ENCODE measurements at places on chromosomes 16 and 17. TPM values are rescaled to one million over a fixed set of nuclear protein-coding genes. Genes with fewer than 3 reads are reported as not detected.

ST6GALNAC1 gene
- 4.9 TPM for total RNA-seq

CLEC19A gene
- total RNA-seq, result not detected

C16orf89 gene
- 2.1 TPM for total RNA-seq

ARHGAP23 gene
- 58.6 TPM for total RNA-seq

TPSD1 gene
- 5.3 TPM for total RNA-seq

- DNase-seq, result no peak
- H3K36me3 ChIP-seq, result peaks cover 3% of the 10 kb centered on the region
- peak within 1 kb of the TSS; percentile 98 for H3K27ac ChIP-seq
- no peaks in the 10 kb centered on the region for H3K27me3 ChIP-seq
- H3K4me3 ChIP-seq, result peak within 1 kb of the TSS; percentile 86
Measured at GRCh38 chr16:86510465-86511261, at the start of gene FOXF1. Gene FOXF1 (plus strand): TSS chr16:86510527. CDS start chr16:86510570, 43 bp downstream.

GRCh38 chr17:54435966-54436365, 464.7 kb upstream of the TOM1L1 start:
- no peaks in the 10 kb centered on the region for H3K36me3 ChIP-seq
- H3K27me3 ChIP-seq, result no peaks in the 10 kb centered on the region
- H3K4me1 ChIP-seq, result no peaks in the 10 kb centered on the region
- H3K27ac ChIP-seq, result no peak overlapping the region
- no peak for DNase-seq

DNA sequence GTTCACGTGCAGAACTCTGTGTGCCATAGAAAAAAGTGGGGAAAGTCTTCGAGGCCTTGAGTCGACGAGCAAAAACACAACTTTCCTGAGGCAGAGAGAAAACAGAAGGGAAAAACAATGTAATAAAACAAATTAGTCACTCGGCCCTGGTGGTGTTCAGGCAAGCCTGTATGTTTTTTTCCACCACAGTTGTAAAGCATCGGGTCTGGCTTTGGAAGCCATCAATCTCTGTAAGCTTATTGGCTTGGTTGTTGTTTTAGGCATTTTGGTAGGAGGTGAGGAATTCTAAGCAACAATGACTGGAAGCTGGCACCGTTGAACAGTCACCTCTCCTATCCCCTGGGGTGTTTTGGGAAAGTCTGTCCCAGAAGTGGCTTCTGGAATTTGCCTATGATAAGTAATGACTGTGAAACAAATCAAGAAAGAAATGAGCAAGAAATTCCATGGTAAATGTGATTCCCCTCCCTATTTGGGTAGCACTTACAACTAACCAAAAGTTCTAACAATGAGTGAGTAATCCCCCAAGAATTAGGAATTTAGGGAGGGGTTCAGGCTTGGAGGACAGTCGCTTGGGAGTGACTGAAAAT, 2.8 kb downstream of the CDH13 start:
- DNase-seq, result no peak
- H3K27me3 ChIP-seq, result peaks cover 19% of the 10 kb centered on the region
- H3K27ac ChIP-seq, result peak overlapping the region; percentile 29
- no peak overlapping the region for H3K4me3 ChIP-seq
- H3K4me1 ChIP-seq, result peaks cover 30% of the 10 kb centered on the region

DNA sequence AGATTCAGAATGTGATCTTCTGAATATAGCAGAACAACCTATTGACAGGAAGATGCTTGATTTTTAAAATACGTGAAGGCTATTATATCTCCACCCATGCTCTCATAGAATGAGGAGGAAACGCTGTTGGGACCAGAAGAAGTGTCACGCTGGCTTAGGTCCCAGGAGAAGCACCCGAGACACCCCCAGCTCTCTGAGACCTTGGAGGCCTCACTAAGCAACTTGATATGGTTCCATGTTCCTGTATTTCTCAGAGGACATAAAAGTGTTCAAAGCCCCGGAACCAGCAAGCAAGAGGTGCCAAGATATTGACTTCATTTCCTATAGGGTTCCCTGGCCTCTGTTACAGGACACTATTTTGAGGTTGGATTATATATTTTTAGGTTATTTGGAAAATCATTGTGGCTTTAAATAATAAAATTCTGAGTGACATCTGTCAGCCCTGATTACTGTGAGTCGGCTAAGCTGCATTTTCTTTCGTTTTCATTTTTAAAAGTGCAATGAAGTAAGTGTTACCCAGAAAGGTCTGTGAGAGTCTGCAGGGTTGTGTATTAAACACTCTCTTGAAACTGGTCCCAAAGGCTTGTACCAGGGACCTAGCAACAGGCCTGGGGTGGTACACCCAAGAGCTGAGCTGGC, 400.0 kb downstream of the SOX9 start:
- H3K4me1 ChIP-seq, result no peaks in the 10 kb centered on the region
- H3K27ac ChIP-seq, result no peak overlapping the region
- DNase-seq, result no peak
- H3K27me3 ChIP-seq, result peaks cover 26% of the 10 kb centered on the region
- no peaks in the 10 kb centered on the region for H3K36me3 ChIP-seq

- H3K4me1 ChIP-seq, result peaks cover 7% of the 10 kb centered on the region
- H3K4me3 ChIP-seq, result no peak overlapping the region
- peaks cover 87% of the 10 kb centered on the region for H3K36me3 ChIP-seq
- DNase-seq, result no peak
- no peaks in the 10 kb centered on the region for H3K27me3 ChIP-seq
- peak overlapping the region; percentile 22 for H3K27ac ChIP-seq
Measured at GRCh38 chr17:4980644-4981216, 6.7 kb downstream of the CAMTA2 start.

DNA sequence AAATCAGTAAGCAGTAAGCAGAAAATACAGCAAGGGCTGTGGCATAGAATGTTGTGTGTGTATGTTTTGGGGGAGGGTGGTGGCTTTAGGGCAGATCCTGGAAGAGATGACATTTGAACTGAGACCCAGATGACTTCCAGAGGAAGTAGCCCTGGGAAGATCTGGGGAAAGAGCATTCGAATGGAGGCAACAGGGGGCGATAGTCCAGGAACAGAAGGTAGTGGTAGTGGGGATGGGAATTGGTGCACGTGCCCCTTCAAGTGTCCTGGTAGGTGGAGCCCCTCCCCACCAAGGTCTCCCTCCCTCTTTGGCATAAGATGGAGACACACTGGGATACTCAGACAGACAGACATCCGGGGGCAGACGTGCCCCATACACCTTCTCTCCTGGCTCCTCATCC, 14.1 kb downstream of the ARHGEF15 start:
- no peak overlapping the region for H3K4me3 ChIP-seq
- H3K4me1 ChIP-seq, result peaks cover 23% of the 10 kb centered on the region
- no peak for DNase-seq
- peaks cover 13% of the 10 kb centered on the region for H3K27me3 ChIP-seq

DNA sequence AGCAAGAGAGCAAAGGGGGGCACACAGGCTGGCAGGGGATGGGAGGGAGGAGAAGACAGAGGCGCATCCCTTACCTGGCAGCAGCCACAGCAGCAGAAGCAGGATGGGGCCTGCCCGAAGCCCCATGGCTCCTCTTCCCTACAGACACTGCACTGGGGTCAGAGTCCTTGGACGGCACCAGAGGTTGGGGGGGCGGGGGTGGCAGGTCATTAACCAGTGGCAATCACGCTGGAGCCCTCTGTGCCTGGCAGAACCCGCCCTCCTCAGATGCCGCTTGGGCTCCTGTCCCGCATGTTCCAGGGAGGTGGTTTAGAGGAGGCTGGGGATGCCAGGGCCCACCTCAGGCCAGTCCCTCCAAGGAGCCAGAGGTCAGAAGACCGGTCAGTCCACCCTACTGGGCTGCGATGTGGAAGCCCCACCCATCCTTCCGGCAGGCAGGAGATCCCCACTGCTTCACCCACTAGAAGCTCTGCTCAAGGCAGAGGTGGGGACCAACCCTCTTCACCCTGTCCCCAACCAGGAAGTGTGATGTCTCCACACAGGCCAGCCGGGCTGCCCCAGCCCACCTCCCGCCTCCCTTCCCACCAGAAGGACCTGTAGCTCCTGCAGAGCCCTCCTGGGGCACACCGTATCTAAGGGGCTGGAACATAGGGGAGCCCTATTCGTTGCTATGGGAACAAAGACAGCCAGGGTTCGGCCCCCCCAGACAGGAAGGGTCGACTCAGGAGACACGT, 11.7 kb downstream of the ZG16B start:
- H3K27me3 ChIP-seq, result peaks cover 63% of the 10 kb centered on the region
- no peak overlapping the region for H3K4me3 ChIP-seq
- no peak for DNase-seq
- no peak overlapping the region for H3K27ac ChIP-seq
- H3K4me1 ChIP-seq, result peaks cover 13% of the 10 kb centered on the region

DNA sequence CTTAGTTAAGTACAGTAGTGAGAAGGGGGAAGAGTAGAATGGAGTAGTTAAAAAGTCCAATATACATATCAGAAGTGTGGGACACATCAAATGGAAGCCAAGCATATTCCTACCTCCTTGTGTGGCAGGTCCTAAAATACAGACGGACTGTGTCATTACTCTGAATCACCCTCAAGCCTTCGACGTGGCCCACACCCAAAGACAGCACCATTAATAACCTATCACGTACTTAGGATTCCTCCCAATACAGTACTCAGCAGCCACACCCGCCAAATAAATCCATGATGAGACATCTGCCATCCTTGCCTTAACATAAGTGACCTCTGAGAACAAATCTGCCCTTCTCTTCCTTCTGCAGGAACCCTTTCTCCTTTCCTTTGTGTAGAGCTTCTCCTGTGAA, 38.9 kb downstream of the UBE2G1 start:
- DNase-seq, result no peak
- peaks cover 65% of the 10 kb centered on the region for H3K4me1 ChIP-seq
- H3K27ac ChIP-seq, result no peak overlapping the region
- no peaks in the 10 kb centered on the region for H3K36me3 ChIP-seq

DNA sequence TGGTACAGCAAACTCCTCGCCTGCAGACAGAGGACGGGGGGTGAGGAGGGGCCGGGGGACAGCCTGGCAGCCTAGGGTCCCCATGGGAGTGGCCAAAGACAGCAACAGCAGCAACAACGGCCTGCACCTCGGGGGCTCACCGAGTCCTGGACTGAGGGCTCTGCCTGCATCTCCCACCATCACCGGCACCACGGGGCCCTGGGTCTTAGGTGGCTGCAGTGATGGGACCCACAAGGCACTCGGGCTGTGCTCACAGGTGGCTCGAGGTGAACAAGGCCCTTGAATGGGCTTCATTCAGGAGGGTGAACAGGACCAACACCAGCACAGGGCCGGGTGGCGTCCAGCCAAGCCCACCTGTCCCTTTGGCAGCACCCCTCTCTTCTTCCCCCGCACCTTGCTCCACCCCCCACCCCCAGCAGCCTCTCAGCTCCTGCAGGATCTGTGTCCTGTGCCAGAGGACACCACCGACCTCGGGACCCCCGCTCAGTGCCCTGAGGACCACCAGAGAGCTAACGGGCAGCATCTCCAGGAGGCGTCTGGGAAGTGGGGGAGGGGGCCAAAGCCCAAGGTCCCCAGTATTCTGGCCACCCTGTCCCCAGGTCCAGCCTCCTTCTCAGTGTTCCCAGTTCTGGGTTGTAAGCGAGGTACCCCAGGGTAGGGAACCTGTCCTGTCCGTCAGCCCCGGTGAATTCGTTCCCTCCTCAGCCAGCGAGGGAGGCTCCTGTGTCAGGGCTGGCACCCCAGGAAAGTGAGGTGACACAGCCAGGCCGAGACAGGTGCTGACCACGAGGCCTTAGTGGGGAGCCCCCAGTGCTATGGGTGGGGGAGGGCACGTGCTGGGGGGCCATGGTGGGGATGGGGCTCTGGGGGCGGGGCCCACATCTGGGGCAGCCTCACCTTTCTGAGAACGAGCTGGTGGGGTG, 94.3 kb downstream of the TBC1D16 start:
- no peaks in the 10 kb centered on the region for H3K27me3 ChIP-seq
- DNase-seq, result no peak

GRCh38 chr17:38602956-38603785, 2.6 kb downstream of the SRCIN1 start:
- no peaks in the 10 kb centered on the region for H3K27me3 ChIP-seq
- no peak for DNase-seq
- H3K36me3 ChIP-seq, result no peaks in the 10 kb centered on the region
- H3K4me1 ChIP-seq, result peaks cover 41% of the 10 kb centered on the region
- H3K27ac ChIP-seq, result no peak overlapping the region

DNA sequence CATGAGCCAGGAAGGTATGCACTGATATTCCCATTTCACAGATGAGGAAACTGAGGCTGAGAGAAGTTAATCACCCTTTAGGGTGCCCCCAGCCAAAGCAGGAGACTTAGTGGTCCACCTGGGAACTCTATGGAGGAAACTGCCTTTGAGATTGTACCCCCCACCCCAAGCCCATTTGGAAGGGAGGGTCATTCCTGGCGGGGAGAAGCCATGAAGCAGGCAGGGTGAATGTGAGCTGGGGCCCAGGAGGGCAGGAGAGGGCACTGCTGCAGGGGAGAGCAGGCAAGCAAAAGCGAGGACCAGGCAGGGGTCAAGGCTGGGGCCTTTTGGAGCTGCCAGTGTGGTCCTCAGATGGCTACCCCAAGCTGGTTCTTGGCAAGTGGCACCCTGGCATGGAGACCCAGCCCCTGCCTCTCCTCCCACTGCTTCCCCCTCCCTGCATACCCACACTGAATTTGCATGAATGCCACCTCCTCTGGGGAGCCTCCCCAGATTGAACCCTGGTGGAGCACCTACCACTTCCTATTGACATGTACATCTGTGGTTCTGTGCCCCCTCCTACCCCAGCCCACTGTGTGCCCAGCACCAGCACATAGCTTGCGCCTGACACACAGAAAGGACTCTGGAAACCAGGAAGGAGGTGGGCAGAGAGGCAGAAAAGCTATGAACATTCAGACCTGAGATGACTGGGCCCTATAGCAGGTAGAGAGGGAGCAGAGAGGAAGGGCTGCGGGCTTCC, 965 bp upstream of the TMC6 start:
- H3K27ac ChIP-seq, result peak overlapping the region; percentile 86
- no peak for DNase-seq
- H3K27me3 ChIP-seq, result peaks cover 11% of the 10 kb centered on the region
- no peaks in the 10 kb centered on the region for H3K36me3 ChIP-seq

DNA sequence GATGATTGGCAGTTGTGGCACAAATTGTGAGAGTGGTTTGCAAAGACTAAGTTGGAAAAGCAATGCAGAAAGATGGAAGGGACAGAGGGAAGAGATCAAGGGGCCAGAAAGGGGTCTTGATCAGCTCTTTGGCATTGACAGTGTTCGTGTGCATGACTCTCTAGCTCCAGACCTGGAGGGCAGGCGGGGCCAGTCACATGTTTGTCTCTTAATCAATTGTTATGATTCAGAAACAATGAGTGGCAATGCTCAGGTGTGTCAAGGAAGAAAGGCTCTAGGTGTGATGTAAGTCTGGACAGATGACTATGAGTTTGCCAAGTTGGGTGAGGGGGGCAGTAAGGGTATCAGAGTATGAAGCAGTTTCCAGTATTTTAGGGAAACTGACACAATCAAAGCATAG, 32.1 kb downstream of the WSB1 start:
- no peak overlapping the region for H3K27ac ChIP-seq
- H3K4me3 ChIP-seq, result no peak overlapping the region
- no peaks in the 10 kb centered on the region for H3K36me3 ChIP-seq

- H3K27ac ChIP-seq, result no peak overlapping the region
- no peak for DNase-seq
- no peaks in the 10 kb centered on the region for H3K4me1 ChIP-seq
- no peak overlapping the region for H3K4me3 ChIP-seq
- no peaks in the 10 kb centered on the region for H3K36me3 ChIP-seq
Measured at GRCh38 chr17:79852748-79853147, 13.5 kb upstream of the CBX4 start.

GRCh38 chr17:77570565-77570898, 388.0 kb upstream of the TNRC6C start:
- peaks cover 12% of the 10 kb centered on the region for H3K4me1 ChIP-seq
- peaks cover 8% of the 10 kb centered on the region for H3K27me3 ChIP-seq
- no peak overlapping the region for H3K4me3 ChIP-seq
- H3K36me3 ChIP-seq, result no peaks in the 10 kb centered on the region

- no peak overlapping the region for H3K27ac ChIP-seq
- H3K36me3 ChIP-seq, result no peaks in the 10 kb centered on the region
- no peaks in the 10 kb centered on the region for H3K27me3 ChIP-seq
- DNase-seq, result peak; percentile 24
- no peaks in the 10 kb centered on the region for H3K4me1 ChIP-seq
Measured at GRCh38 chr16:83609178-83609577, 198.6 kb upstream of the HSBP1 start.

Data from esophagus muscularis mucosa (tissue), 4 donors.